ENCODE measurements at places on chromosomes 3 and 15.

DNA sequence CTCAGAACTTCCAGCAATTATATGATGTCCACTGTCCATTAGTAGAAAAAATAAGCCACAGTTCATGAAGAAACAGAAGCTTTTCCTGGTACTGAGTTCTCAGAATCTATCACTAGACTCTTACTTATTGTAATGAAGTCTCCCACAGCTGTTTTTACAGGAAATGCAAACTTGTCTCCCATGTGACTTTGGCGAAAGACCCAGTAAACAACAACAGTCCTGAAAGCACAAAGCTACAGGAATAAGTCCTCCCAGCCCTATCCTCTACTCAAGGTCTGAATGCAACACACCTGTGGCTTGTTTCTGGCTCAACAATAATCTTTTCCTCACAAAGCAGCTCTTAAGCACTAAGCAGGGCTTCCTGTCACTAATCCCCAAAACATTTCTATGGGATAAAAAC is 55.9 kb downstream of the EOMES start:
- DNase-seq = no peak

DNA sequence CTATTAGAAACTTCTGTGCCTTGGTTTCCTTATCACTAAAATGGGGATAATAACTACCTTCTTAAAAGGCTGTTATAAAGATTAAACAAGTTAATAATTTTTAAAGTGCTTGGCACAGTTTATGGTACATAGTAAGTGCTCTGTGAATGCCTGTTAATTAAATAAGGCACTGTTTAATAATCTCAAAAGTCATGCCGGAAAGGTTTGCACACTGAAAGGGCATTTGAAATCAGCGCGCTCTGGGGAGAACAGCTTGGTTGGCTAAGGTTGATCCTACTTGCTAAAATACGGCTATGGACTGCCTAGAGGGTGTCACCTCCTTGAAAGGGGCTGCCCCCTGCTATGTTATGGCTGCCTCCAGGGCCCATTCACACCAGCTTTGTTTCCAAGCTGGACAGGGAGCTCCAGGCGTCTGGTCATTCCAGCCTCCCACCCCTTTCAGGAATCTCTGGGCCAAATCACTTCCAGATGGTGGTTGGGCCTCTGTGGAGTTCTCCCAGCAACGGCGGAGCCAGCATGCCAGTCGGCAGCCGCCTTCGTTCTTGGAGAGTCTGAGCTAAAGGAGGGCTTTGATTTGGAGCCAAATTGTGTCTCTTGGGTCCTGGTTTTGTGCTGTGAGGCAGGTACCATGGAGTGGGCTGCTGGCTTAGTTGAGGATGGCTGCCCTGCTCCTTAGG is 5.9 kb downstream of the FLNB start:
- DNase-seq = no peak

- DNase-seq = peak; percentile 40
Observed at GRCh38 chr3:126355251-126355650, 2.0 kb downstream of the KLF15 start.

GRCh38 chr3:20001932-20002331 is 10.1 kb downstream of the PP2D1 start:
- DNase-seq = no peak

GRCh38 chr15:71167445-71168165 is 52.3 kb downstream of the THSD4 start:
- DNase-seq = no peak

DNA sequence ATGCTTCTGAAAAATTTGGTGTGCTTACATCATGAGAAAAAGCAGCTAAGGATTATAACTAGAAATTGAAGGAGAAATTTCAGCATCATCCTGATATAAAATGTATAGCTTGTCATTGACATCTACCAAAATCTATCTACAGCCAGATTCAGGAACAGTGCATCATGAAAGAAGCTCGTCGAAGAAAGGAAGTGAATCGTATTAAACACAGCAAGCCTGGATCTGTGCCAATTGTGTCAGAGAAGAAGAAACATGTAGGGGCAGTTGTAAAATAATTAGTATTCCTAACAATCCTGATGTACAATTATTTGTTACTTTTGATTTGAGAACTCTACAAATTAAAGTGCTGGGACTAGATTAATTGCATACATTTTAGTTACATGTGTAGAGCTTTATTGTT is 37.2 kb downstream of the AP4E1 start:
- no peak for DNase-seq

DNA sequence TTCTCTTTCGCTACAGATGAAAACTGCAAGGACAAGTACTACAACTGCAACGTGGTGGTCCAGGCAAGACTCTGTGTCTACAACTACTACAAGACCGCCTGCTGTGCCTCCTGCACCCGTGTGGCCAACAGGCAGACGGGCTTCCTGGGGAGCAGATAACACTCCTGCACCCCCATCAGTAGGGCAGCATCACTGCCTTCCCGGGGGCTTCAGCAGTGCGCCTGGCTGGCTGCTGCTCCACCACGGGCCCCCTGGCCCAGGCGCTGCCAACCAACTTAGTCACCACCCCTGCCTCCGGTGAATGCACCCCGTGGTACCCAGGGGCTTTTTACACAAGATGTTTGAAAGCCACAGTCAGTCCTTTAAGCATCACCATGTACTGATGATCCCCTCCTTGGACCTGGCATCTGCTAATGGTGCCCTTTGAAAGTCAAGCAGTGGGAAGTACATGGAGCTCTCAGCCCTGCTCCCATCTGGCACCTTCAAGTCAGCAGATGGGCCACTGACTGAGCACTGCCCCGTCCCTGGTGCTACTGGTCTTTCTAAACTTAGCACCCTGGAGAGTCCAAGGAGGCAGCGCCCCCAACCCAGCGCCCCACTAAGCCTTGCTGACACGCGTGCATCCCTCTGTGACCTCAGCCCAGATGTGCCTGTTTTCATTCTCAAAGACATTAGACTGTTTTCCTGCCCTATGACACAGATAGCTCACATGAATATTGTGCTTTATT is 33.0 kb upstream of the NR2E3 start:
- DNase-seq = no peak

Data from right lobe of liver (tissue), 6 donors.